ENCODE measurements at places on chromosomes 6 and 20. TPM values are rescaled to one million over a fixed set of nuclear protein-coding genes. Genes with fewer than 3 reads are reported as not detected.

The OLIG3 gene
- not detected for total RNA-seq

GRCh38 chr6:158437571-158437970, 122.3 kb upstream of the TMEM181 start:
- no peak overlapping the region for H3K4me3 ChIP-seq
- H3K27me3 ChIP-seq: no peaks in the 10 kb centered on the region
- no peaks in the 10 kb centered on the region for H3K36me3 ChIP-seq
- H3K27ac ChIP-seq: no peak overlapping the region

The BEND3 gene
- total RNA-seq: 3.6 TPM

DNA sequence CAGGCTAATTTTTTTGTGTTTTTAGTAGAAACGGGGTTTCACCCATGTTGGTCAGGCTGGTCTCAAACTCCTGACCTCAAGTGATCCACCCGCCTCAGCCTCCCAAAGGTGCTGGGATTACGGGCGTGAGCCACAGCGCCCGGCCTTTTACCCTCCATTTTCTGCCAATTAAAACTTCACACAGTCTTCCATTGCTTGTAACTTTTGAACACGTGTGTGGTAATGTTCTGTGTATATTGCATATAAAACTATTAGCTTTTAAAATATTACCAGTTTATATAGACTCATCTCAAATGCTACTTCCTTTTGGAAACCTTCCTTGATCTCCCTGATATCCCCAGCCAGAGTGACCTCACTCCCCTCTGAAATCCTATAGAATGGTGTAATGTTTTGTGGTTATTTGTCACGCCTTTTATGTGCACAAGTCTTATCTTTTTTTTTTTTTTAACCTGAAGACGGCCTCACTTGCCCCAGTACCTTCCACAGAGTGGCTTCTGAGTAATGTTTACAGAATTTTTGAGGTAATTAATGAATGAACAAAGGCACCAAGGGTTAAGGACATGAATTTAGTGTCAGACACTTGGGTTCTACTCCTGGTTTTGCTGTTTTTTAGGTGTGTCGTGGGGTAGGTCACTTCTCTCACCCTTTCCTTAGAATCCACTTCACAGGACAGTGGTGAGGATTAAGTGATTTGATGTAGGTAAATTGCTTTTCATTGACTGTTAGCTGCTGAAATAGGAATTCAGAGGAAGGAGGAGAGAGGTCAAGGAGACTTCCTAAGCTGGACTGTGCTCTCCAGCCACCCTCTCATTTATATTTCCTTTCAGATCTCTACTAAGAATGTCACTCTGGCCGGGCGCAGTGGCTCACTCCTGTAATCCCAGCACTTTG, 11.2 kb upstream of the MMP24 start:
- H3K27ac ChIP-seq: no peak overlapping the region
- no peak overlapping the region for H3K4me3 ChIP-seq
- peaks cover 3% of the 10 kb centered on the region for H3K4me1 ChIP-seq

The SPEF1 gene
- not detected for total RNA-seq
